ENCODE measurements at places on chromosomes 1 and 21.

DNA sequence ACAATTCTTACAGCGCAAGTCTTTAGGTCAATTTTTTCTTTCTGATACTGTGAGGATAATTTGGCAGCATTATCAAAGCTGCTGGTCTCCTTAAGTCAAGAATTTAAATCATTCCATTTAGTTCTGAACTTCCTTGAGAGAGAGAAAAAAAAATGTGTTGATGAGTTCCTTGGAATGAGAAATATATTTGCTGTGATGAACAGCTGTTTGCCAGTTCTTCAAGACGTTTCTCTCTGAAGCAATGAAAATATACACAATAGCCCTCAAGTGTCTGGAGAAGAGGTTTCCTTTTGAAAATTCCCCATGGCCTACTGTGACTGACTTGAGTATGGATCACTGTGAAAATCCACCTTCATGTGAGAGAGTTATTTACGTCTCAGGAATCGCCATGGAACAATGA lies 31.0 kb upstream of the TADA1 start:
- DNase-seq, result no peak

DNA sequence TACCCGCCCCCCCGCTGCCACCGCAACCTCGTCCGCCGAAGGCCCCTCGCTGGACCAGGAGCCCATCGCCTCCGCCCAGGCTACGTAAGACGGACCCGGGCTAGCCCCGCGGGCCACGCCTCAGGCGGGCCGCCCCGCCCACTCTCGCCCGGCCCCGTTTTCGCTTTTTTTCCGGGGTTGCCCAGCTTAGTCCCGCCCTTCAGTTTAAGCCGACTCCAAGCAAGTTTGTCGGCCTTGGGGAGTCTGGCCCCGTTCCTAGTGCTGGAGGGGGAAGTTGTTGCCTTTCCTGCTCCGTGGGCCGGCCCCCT lies 3.0 kb downstream of the RUSC1 start:
- peak; percentile 91 for DNase-seq

DNA sequence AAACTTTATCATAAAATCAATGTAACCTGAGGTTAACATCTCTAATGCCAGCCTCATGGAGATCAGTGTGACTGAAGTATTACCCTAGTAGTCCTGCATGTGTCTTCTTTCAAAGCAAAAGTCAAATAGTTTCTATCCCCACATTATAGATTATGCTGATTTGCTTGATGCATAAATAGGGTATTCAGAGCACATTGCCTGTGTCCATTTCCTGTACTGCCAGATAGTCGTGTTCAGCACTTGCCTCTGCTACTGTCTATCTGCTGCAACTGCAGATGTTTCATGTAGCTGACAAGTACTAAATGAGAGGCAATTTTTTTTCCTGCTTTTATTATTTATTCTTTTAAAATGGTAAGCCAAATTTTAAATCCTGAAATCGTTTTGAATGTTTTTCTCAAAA lies 348.7 kb downstream of the CHRM3 start:
- no peak for DNase-seq

- DNase-seq, result no peak
Measured at GRCh38 chr1:189681252-189681919, 796.3 kb downstream of the BRINP3 start.

DNA sequence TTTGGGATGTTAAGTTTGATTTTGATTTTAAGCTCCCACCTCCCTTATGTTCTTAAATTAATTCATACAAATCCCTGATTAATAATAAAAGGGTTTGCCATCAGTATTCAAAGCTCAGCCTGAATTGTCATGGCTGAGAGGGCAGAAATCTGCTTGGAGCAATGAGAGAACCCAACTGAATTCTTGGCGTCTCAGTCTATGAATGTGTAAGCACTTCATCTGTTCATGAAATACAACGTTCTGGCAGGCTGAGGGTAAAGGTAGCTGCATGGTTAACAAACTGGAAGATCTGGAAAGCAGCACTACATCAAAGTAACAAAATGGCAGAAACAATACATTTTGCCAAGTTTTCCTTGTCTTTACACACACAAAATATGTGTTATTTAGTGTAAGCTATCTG lies 95.3 kb downstream of the ACBD6 start:
- DNase-seq, result no peak

- no peak for DNase-seq
Measured at GRCh38 chr1:214389734-214390133, 108.8 kb downstream of the SMYD2 start.

- DNase-seq, result no peak
Measured at GRCh38 chr1:214444182-214444939, 107.0 kb downstream of the PTPN14 start.
